Erythroblast (primary cell): ENCODE measurements at places on chromosomes 2 and 18.

GRCh38 chr2:211129798-211130197 is 573.4 kb downstream of the CPS1 start:
- no peak for DNase-seq

GRCh38 chr2:64989982-64990614 is 899 bp downstream of the SLC1A4 start:
- peak; percentile 23 for DNase-seq

DNA sequence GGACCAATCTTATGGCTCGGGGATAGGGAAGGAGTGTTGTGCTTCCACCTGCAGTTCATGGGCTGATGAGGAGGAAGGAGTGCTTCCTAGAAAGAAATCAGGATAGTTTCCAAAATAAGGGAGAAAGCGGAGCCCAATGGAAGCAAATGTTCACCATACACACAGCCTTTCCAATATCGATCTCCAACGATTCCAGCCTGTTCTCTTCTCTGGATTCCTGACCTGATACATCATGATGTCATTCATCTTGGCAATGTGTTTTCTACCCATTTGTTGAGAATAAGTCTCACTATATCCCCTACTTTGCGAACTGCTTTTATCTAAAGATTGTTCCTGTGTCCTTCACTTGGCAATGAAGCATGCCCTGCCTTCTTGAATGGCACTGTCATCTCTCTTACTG is 205.3 kb upstream of the SIX2 start:
- DNase-seq = no peak

DNA sequence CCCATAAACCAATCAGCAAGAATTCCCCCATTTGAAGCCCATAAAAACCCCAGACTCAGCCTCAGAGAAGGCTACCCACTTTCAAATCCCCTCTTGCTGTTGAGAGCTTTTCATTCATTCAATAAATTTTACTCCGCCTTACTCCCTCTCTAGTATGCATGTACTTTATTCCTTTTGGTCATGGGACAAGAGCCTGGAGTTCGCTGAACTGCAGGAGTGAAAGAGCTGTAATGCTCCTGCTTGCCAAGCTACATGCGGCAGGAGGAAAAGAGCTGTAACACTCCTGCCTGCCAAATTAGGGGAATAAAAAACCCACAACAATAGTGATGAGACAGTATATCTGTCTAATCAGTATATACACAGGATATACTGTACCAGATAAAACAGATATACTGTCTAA is 1261.7 kb downstream of the LRP1B start:
- DNase-seq = no peak

GRCh38 chr2:185188656-185189055 is 549.9 kb upstream of the FSIP2 start:
- no peak for DNase-seq

DNA sequence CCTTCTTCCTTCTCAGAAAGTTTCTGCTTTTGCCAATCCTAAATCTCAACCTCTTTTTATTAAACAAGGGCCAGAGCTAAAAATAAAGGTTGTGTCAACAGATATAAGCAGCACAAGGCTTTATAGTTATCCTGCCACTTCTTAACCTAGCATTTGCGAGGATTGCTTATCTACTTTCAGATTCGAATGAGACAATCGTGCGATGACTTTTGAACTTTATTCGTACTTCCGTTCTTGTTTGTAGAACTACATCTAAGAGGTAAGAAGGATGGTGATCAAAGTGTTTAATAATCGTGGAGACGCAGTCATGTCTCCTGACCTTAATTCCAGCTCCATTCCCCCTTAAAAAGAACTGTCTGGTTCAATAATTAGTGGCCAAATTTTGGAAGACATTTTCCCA is 578.6 kb downstream of the PIK3C3 start:
- no peak for DNase-seq

- DNase-seq = no peak
These were observed 30.5 kb downstream of the B3GNT7 start for GRCh38 chr2:231425811-231426703.

DNA sequence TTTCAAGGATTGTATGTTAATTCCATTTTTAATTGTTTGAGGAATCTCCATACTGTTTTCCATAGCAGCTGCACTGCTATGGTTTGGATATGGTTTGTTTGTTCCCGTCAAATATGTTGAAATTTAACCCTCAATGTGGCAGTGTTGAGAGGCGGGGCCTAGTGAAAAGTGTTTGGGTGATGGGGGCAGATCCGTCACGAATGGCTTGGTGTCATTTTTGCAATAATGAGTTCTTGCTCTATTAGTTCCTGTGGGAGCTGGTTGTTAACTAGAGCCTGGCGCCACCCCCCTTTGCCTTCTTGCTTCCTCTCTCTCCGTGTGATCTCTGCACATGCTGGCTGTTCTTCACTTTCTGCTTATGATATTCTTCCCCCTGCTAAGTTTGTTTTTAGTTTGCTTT is 71.4 kb upstream of the LDLRAD4 start:
- no peak for DNase-seq

DNA sequence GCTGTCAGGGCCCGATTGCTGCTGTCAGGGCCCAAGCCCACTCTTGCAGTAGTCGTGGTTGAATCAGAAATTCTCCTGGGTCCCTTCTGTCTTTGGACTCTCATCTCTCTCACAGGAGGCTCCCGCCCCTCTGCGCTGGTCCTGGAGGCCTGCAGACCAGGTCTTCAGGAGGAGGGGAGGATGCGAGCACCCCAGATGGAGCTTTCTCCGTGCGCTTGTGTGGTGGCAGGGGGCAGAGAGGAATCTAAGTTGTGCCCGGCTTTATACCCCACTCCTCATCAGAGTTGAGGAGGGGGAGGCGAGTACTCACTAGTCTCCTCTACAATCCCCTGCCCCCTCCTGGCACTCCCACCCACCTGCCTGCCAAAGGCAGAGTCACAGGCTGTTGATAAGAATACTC is 10.4 kb downstream of the EN1 start:
- no peak for DNase-seq

- DNase-seq = no peak
These were observed 74.7 kb upstream of the ETAA1 start for GRCh38 chr2:67322353-67323001.

DNA sequence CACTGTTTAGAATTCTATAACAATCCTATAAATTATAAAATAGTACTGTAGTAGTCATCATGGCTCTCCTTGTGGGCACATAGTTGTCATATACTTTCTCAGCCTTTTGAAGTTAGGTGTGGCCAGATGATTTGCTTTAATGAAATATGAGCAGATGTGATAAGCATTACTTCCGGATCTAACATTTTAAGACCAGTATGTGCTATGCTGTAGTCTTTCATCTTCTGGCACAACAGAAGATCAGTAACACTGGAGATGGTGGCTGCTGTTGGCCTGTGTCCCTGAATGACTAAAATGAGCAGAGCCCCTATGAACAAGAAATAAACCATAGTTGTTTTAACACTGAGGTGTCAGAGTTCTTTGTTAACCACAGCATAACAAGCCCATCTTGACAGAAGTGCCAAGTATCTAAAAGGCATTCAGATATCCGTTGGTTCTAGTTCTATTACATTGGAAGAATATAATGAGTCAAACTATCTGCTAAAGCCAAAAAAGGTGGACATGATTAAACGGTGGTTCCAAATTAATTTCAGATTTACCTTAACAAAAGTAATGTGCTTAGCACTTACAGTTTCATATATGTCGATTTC is 6.3 kb downstream of the MEX3C start:
- peak; percentile 87 for DNase-seq

DNA sequence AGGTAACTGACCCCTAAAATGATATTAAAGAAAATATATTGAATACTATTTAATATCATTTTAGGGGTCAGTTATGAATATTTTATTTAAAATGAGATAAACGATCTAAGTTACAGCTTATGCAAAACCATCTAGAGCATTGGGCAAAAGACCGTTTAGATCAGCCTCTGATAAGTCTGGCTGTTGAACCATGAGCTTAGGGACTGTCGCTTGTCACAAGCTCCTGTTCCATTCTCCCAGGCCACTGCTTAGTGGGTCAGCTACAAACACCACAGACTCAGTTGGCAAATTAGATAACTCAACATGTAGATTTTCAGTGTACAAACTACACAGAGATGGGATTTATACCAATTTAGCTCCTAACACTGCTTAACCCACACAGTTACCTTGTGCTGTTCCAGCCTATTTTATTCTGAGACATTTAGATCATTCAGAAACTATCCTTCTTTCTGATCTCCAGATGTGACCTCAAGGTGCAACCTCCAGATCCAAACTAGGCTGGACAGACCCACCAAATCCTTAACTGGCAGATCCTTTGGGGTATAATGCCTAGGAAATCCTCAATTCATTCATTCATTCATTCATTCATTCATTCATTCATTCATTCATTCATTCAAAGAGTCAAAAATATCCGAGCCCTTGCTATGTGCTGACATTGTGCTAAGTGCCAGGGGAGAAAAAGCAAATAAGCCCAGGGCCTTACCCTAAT is 82.8 kb downstream of the HRH4 start:
- DNase-seq = peak; percentile 47

DNA sequence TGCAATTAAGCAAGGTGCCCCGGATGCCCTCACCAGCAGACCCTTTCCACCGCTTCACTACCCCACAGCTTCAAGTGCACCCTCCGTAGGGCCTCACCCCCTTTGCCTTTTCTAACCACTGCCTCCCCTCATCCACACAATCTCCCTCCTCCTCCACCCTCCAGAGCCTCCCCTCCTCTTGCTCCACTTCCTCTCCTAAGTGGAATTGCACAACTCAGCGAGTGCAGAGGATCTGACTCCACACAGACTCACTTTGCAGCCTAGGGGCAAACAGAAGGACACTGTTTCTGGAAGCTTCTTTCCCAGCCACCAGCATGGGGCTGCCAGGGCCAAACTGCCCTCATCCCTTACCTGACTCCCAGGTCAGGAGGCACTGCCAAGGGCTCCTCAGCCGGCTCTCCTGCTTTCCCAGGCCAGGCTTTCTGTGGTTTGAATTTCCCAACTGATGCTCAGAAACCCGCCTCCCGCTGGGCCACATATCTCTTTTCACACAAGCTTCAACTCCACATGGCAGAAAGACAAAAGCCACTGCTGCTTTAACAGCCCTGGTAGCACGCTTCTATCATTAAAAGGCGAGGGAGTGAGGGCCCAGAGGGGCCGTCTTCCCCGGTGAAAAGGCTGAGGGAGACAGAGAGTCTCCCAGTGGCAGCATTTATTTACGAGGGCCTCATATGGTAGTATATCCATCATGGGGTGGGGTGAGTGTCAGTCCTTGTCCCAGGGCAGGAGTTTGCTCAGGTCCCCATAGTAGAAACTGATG is 74.7 kb upstream of the MGAT4A start:
- DNase-seq = no peak

GRCh38 chr2:148721520-148721931 is 77.0 kb downstream of the EPC2 start:
- no peak for DNase-seq

- DNase-seq = no peak
These were observed 32.0 kb upstream of the TMEM18 start for GRCh38 chr2:709138-709765.

GRCh38 chr18:10566390-10566789 is 40.6 kb downstream of the NAPG start:
- no peak for DNase-seq

- DNase-seq = no peak
These were observed 123.1 kb downstream of the EIPR1 start for GRCh38 chr2:3254442-3254941.
